ENCODE measurements at places on chromosomes 6 and 20. TPM values are rescaled to one million over a fixed set of nuclear protein-coding genes. Genes with fewer than 3 reads are reported as not detected.

- H3K4me3 ChIP-seq = no peak overlapping the region
- no peaks in the 10 kb centered on the region for H3K27me3 ChIP-seq
- no peaks in the 10 kb centered on the region for H3K4me1 ChIP-seq
- no peak for DNase-seq
These were observed 64.6 kb upstream of the TPD52L1 start for GRCh38 chr6:125088963-125089362.

DNA sequence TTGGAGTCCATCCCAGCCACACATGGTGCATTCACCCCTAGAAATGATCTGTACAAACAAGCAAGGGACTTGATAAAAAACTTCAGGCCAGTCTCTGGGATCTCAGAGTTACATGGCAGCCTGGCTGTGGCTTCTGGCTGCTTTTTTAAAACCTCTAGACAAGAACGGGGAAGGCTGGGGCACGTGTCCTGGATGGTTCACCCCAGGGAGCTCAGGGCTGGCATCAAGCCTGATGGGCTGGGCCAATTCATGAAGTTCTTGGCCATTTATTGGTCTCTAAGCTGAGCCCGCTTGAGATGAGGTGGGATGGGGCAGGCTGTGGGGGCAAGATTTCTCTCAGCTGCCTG lies 10.4 kb upstream of the ZFAND3 start:
- H3K27ac ChIP-seq = no peak overlapping the region
- H3K4me3 ChIP-seq = no peak overlapping the region
- H3K36me3 ChIP-seq = no peaks in the 10 kb centered on the region
- peaks cover 3% of the 10 kb centered on the region for H3K4me1 ChIP-seq

DNA sequence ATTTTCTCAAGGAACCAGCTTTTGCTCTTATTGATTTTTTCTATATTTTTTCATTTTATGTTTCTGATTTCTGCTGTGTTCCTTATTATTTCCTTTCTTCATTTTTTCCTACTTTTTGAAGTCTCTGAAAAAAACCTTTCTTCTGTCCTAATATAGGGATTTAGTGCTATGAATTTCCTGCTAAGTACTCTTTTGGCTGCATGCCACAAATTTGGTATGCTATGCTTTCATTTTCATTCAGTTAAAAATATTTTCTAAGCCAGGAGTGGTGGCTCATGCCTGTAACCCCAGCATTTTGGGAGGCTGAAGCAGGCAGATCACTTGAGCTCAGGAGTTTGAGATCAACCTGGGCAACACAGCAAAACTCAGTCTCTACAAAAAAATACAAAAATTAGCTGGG lies 30.6 kb downstream of the SIRPD start:
- H3K4me3 ChIP-seq = no peak overlapping the region
- peak; percentile 10 for DNase-seq
- H3K27me3 ChIP-seq = no peaks in the 10 kb centered on the region
- H3K27ac ChIP-seq = no peak overlapping the region

DNA sequence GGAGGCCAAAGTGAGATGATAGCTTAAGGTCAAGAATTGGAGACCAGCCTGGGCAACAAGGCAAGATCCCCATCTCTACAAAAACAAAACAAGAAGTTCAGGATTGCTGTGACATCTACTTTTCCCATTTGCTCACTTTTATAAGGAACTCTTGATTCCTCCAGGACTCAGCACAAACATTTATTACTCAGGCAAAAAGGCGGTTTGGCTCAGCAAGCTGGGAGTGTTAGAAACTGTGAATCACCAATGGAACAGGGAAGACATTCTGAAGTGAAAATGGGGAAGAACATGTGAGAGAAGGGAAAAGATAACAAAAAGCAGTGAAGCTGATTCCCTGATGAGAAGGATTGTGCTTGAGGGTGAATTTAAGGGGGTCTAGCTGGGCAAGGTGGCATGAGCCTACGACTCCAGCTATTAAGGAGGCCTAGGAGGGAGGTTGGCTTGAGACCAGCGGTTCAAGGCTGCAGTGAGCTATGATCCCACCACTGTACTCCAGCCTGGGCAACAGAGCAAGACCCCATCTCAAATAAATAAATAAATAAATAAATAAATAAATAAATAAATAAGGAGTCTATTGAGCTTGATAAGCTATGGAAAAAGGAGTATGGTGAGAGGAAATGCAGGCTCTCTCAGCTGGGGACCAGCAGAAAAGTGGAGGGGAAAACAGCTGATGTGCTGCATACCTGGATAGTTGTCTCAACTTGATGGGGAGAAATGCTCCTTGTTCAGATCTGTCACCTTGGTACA lies 65.4 kb upstream of the HDDC2 start:
- H3K27me3 ChIP-seq = peaks cover 25% of the 10 kb centered on the region
- H3K4me3 ChIP-seq = no peak overlapping the region
- DNase-seq = no peak
- H3K36me3 ChIP-seq = no peaks in the 10 kb centered on the region
- H3K4me1 ChIP-seq = peaks cover 2% of the 10 kb centered on the region
- H3K27ac ChIP-seq = no peak overlapping the region

- peaks cover 15% of the 10 kb centered on the region for H3K36me3 ChIP-seq
- peak overlapping the region; percentile 27 for H3K4me3 ChIP-seq
- no peaks in the 10 kb centered on the region for H3K27me3 ChIP-seq
- peaks cover 4% of the 10 kb centered on the region for H3K4me1 ChIP-seq
- H3K27ac ChIP-seq = peak overlapping the region; percentile 68
These were observed 604 bp upstream of the RAB5IF start for GRCh38 chr20:36604952-36605398.

- no peaks in the 10 kb centered on the region for H3K27me3 ChIP-seq
- DNase-seq = no peak
- H3K4me3 ChIP-seq = no peak overlapping the region
- no peak overlapping the region for H3K27ac ChIP-seq
- H3K4me1 ChIP-seq = peaks cover 5% of the 10 kb centered on the region
- no peaks in the 10 kb centered on the region for H3K36me3 ChIP-seq
These were observed 30.4 kb upstream of the STXBP5 start for GRCh38 chr6:147173675-147174308.

DNA sequence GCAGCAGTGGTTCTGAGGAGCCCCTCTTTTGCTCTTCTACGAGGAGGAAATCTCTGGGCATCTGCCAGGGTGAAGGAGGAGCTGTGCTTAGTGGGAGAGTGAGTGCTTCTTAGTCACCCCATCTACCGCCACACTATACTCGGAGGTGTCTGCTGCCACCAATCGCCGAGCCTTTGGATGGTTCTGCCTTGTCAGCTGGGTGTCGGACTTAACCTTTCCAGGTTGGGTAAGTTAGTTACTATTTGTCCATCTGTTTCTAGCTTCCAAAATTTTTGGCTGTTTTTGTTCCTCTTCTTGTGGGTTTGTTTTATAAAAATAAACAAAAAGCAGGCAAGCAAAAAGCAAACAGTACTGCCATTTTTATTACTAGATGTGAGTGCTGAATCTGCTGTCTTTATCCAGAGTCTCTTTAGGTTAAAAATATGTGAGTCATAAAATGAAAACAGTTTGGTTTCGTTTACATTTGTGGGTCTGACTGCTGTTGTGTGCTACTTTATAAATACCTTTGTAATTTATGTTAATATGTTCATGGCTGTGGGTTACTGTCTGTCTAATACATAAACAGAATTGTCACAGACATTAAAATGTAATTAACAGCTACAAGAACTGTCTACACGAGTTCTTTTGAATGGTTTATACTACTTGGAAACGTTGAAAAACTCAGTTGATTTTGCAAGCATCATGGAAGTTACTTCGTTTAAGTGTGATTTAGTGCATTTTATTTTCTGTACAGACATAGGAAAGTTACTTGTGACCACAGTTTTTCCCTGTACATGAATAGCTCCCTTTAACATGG lies 89.2 kb downstream of the ARID1B start:
- H3K4me1 ChIP-seq = peaks cover 14% of the 10 kb centered on the region
- no peaks in the 10 kb centered on the region for H3K36me3 ChIP-seq
- H3K4me3 ChIP-seq = peak overlapping the region; percentile 20
- peak overlapping the region; percentile 14 for H3K27ac ChIP-seq

GRCh38 chr6:123526128-123526527 lies 110.6 kb downstream of the TRDN start:
- no peak for DNase-seq
- H3K4me1 ChIP-seq = no peaks in the 10 kb centered on the region
- no peaks in the 10 kb centered on the region for H3K27me3 ChIP-seq
- H3K27ac ChIP-seq = no peak overlapping the region
- no peak overlapping the region for H3K4me3 ChIP-seq

DNA sequence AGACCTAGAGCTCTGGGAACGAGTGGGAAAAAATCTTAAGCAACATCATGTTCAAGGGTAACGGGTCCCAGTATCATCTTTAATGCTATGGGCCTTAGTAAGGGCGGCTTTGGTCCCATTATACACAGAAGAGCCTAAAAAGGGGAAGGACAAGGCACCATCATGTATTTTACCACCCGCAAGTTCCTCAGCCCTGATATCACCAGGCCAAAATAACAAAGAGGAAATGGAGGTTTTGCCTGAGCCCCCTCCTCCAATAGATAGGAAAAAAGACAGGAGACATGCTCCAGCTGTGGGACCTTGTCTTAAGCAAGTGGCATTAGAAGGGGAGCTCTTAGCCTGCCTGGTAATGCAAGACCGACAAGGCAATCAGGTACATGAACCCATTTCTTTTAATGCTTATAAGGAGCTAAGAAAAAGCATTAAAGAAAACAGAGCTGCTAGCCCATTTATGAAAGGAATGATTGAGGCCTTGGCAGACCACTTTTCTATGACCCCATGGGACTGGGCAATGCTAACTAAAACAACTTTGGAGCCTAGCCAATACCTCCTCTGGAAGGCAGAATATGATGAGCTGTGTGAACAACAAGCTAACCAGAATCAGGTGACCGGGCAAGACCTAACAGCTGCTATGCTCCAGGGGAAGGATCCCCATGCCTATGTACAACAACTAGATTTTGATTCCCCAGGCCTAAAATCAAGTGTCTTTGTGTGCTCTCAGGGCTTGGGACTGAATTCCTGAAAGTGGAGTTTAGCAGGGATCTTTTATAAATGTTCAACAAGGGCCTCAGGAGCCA lies 23.2 kb downstream of the HLA-DPA1 start:
- peaks cover 16% of the 10 kb centered on the region for H3K27me3 ChIP-seq
- H3K27ac ChIP-seq = no peak overlapping the region
- no peak overlapping the region for H3K4me3 ChIP-seq
- no peaks in the 10 kb centered on the region for H3K36me3 ChIP-seq
- no peak for DNase-seq

- H3K4me3 ChIP-seq = no peak overlapping the region
- peaks cover 23% of the 10 kb centered on the region for H3K4me1 ChIP-seq
- no peak overlapping the region for H3K27ac ChIP-seq
These were observed 44.8 kb downstream of the TCP11 start for GRCh38 chr6:35096129-35096862.

- H3K4me1 ChIP-seq = peaks cover 30% of the 10 kb centered on the region
- no peaks in the 10 kb centered on the region for H3K27me3 ChIP-seq
- H3K4me3 ChIP-seq = no peak overlapping the region
- H3K36me3 ChIP-seq = peaks cover 31% of the 10 kb centered on the region
- no peak overlapping the region for H3K27ac ChIP-seq
These were observed 4.1 kb downstream of the CCND3 start for GRCh38 chr6:41937472-41937860.

- no peaks in the 10 kb centered on the region for H3K27me3 ChIP-seq
- H3K27ac ChIP-seq = no peak overlapping the region
- H3K4me1 ChIP-seq = no peaks in the 10 kb centered on the region
- H3K4me3 ChIP-seq = no peak overlapping the region
These were observed 40.6 kb downstream of the LYRM2 start for GRCh38 chr6:89597988-89598387.

GRCh38 chr6:97077380-97077779 lies 152.9 kb downstream of the KLHL32 start:
- H3K4me1 ChIP-seq = no peaks in the 10 kb centered on the region
- H3K4me3 ChIP-seq = no peak overlapping the region
- no peak for DNase-seq
- H3K36me3 ChIP-seq = no peaks in the 10 kb centered on the region
- 0 out of 2 replicates have a peak, but pooled peaks cover 1% of the 10 kb centered on the region for H3K27me3 ChIP-seq

GRCh38 chr6:38543022-38543421 lies 96.7 kb downstream of the BTBD9 start:
- H3K4me3 ChIP-seq = no peak overlapping the region
- H3K27ac ChIP-seq = no peak overlapping the region
- no peaks in the 10 kb centered on the region for H3K27me3 ChIP-seq
- no peaks in the 10 kb centered on the region for H3K4me1 ChIP-seq
- DNase-seq = no peak
- peaks cover 1% of the 10 kb centered on the region for H3K36me3 ChIP-seq

GRCh38 chr6:160027076-160027475 lies 58.2 kb downstream of the IGF2R start:
- H3K36me3 ChIP-seq = peaks cover 41% of the 10 kb centered on the region
- H3K4me1 ChIP-seq = peaks cover 6% of the 10 kb centered on the region
- no peak overlapping the region for H3K27ac ChIP-seq

DNA sequence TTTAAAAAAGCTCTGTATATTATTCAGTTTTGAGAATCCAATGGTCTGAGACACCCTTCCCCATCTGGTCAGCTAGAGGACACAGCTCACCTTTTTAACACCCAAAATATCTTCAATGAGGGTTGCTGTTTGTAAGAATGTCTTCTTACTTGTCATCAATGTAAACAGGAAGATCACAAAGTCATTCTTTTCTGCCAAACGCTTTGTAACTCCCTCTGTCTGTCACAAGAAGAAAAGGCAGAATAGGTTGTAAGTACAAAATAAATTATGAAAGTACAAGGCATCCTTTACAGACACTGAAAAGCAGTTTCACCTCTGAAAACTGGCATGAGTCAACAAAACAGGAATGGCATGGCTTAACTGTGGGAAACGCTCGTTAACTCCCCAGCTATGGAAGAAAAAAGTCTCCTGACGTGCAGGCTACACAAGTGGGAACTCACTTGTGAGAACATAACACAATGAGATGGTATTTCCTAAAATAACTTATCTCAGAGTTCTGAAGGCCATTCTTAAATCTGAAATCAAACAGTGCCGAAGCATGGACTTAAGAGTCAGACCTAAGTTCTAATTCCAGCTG lies 42.7 kb downstream of the TRPC4AP start:
- peaks cover 2% of the 10 kb centered on the region for H3K4me1 ChIP-seq
- H3K36me3 ChIP-seq = peaks cover 34% of the 10 kb centered on the region
- no peaks in the 10 kb centered on the region for H3K27me3 ChIP-seq
- H3K4me3 ChIP-seq = no peak overlapping the region
- DNase-seq = no peak
- no peak overlapping the region for H3K27ac ChIP-seq

DNA sequence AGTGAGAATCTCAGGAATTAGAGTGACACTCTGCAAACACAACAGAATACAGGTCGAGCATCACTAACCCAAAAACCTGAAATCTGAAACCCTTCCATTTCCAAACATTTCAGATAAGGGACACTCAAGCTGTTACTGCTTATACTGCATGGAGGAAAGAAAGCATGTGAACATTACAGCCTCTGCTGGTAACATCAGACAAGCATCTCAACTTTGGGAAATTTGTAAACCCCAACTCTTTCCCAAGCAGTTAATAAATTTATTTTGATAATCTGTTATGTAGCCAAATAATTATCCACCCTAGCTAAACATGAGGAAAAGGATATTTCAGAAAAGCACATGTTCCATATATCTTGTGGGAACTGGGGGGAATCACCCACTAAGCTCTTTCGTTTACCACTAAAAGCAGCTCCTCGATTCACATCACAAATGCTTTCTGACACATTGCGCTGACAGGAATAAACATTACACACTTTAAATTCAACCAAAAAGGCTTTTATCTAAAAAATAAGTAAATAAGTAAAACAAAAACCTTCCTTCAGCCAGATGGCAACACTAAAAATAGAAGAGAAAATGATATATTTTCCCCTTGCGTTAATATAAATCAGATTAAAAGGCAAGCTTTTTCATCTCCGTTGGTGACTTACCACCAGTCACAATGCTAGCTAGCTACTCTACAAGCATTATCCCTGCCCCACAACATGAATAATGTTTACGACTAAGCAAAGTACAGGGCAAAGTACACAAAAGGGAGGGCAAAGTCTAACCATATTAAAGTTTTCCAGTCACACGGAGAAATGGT lies 120.8 kb downstream of the MAP7 start:
- DNase-seq = no peak
- no peaks in the 10 kb centered on the region for H3K4me1 ChIP-seq
- no peaks in the 10 kb centered on the region for H3K36me3 ChIP-seq
- H3K27me3 ChIP-seq = peaks cover 29% of the 10 kb centered on the region

NKX2-4 gene
- not detected for total RNA-seq

FAM50B gene
- 3.9 TPM for total RNA-seq

ADGRF5 gene
- not detected for total RNA-seq
